NCI-H446 treated with DMSO at 0.1 percent for 48 hours (cell line): ENCODE measurements at places on chromosomes 1 and 21.

DNA sequence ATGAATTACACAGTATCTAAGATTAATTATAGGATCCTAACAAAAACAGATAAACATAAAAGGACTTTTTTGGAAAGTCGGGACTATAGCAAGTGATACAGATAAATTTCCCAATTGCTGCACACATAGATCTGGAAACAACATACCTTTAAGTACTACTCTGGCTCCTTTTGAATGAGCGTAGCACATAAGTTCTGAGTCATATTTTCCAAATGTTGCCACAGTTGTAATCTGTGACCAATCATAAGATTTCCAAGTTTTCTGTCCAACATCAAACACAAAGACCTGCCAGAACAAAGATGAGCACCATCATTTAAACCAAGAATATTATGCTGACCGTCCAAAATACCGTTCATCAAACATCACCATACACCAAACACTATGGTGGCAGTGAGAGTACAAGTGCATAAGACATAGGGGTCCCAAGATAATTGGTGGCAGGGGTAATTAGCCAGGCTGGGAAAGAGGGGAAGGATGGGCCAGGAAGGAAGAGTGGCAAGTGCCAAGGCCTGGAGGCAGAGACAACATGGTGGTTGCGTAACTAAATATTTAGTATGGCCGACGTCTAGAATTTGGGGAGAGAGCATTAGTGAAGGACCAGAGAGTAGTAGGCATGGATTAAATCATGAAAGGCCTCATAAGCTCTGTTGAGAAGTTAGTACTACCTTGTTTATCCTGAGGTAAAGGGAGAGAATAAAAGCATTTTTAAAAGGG, 3.6 kb downstream of the CTBS start:
- no peak for DNase-seq

DNA sequence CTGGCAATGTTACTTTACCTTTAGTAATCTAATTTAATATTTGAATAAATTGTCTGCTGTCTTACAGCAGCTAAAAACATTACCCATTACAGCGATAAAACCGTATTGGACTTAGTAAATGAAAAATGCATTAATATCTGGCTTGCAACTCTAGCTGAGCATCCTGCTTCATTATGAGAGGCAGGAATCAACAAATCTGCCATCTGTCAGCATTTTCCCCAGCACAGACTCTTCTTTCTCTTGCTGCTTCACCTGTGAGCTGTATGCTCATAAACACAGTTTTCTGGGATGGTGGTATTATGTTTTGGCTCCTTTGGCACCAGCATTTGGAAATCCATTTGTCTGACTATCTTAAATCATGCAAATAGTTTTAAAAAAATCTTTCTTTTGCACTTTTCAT, 487.1 kb downstream of the KCNT2 start:
- DNase-seq: peak; percentile 60

DNA sequence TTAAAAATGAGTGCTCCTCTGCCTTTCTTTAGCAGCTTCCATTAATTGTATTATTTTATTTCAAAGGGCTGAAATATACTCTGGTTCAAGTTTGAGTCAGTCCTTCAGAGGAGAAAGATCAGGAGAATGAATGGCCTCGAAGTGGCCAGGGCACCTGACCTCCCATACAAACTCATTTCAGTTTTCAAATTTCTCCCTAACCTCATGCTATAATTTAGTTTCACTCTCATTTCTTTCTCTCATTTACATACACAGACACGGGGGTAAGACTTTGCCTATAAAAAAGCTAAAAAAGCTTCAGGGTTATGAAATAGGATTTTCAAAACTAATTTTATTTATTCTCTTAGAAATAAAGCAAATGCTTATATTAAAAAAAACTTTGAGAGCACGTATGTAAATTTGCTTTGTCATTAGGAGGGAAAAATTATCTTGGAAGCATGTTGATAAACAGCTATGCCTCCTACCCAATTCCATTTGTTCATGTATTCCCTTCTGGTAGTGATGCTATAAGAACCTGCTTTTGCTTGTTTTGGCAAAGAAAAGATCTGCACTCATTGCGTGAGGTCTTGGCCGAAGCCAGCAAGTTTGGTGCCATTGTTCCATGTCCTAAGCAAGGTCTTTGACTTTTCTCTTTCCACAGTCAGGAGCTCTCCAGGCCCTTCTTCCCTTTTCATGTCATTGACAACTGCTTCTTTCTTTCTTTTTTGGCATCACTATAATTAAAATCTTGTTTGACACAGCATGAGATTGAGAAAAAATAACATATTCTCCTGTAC, 80.4 kb upstream of the LRRC53 start:
- DNase-seq: no peak

- no peak for DNase-seq
These were observed 21.8 kb downstream of the RSPH1 start for GRCh38 chr21:42474043-42474831.

- no peak for DNase-seq
These were observed 28.8 kb upstream of the KCNJ6 start for GRCh38 chr21:37945036-37945435.

DNA sequence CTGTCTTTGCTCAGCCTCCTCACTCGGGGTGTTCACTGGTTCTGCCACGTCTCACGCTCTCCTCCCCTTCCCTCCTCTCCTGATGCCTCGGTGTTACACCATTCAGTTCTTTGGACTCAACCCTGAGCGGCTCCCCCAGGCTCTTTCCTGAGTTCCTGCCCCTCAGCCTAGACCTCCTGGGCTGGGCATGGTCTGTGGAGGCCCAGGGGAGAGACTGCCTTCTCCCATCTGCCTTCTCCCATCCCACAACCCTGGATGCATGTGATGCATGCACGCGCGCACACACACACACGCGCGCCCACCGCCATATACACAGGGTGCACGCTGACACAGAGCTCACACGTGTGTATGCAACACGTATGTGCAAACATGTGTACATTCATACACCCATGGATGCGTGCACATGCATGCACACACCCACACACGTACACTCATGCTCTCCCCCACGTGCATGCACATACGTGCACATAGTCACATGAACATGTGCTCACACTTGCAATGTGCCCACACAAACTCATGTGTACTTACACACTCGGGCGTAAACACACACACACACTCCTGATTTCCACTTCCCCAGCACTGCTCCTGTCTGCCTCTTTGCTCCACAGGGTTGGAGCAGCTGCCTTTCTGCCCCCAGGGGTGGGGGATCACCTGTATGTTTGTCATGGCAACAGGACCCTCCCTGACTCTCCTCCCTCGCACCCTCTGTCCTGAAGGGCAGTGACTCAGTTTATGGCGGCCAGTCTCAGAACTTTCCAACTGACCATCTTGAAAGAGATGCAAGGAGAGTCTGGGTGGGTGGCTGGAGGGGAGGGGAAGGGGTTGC, 59.0 kb downstream of the HUNK start:
- no peak for DNase-seq

DNA sequence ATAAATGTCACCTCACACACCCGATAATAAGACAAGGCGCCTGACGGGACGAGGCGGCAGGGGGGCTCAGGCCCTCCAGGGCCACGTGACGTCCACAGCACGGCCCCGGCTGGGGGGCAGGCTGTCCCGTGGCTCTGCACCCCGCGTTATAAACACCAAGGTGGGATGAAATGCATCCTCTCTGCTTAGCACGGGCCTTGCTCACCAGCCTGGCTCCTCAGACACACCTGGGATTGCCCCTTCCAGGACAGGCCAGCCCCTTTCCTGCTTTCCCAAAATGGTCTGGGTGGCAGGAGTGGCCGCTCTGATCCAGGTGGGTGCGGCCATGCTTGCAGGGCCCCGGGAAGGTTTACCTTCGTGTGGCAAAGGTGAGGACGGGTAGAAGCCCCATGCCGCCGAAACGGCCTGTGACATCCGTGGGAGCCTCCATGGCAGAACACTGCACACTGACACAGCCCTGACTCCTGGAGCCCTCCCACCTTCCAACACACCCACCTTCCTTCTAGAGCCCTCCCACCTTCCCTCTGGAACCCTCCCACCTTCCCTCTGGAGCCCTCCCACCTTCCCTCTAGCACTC, 35.9 kb downstream of the SLC19A1 start:
- DNase-seq: no peak
